Stimulated activated CD4-positive, alpha-beta T cell treated with anti-CD3 and anti-CD28 coated beads, Interleukin-4, amount 100 ng/mL, for 4 hours (primary cell): ENCODE measurements at places on chromosomes 4 and X.

GRCh38 chr4:123786163-123786915, 389.7 kb downstream of the SPRY1 start:
- no peak for DNase-seq

DNA sequence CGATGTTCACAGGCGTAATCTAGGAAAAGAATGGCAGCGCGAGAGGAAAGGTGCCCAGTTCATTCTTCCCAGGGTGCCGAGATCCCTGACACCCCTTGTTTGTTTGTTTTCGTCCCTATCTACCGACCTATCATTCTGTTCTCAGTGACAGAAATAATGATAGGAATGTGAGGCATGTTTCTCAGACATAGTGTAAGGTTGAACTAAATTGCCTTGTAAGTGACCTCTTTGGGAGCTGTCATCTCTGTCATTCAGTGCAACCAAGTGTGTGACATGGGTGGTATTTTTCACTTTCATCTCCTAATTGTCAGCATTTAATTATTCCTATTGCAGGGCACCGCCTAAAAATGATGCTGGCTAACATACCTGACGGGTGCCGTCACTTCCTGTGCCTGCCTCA, 24.4 kb downstream of the CLDN22 start:
- no peak for DNase-seq

DNA sequence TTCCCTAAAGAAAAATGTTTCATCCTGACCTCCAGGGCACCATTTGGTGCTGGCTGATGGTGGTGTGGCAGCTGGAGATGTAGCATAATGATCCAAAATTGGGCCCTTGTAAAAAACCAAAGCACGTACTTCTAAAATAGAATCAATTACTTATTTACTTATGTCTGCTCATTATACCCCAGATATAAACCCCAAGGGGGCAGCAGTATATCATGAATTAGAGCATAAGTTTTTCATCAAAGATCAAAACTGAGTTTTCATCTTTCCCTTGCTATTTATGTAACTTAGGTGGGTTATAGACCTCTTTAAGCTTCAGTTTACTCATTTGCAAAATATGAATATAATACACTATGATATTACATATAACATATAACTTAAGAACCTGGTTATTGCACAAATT, 241.1 kb downstream of the TACR3 start:
- no peak for DNase-seq

DNA sequence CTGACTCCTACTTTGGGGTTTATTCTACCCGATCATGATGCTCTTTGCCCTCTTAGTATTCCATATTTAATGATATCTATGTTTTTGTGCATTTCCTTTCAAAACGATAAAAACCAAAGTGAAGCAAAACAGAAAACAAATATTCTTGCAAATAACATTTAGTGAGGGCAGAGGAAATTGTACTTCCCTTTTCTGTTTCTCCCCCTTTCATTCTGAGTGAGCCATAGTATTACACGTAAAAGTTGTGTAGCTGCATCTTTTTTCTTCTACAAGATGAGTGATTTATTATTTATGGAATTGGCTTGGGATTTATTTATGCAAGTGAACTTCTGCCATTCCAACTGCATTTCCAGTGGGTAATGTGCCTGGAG, 109.9 kb downstream of the AFF2 start:
- DNase-seq = no peak

DNA sequence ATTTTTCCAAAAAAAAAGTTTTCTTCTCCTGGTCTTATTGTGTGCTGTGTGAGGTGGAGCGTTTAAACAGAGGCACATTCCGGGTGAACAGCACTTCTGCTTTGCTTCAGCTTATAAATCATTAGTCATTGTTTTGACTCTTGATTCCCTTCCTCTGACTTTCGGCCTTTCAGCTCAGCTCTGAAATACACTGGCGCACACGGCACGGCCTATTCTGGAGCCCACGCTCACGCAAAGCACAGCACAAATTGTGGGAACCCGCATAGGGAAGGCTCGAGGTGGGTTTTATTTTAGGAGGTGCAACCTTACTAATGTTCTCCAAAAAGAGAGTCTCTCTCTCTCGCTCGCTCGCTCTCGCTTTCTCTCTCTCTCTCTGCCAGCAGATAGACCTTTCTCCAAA, 4.0 kb downstream of the POU3F4 start:
- DNase-seq = no peak

DNA sequence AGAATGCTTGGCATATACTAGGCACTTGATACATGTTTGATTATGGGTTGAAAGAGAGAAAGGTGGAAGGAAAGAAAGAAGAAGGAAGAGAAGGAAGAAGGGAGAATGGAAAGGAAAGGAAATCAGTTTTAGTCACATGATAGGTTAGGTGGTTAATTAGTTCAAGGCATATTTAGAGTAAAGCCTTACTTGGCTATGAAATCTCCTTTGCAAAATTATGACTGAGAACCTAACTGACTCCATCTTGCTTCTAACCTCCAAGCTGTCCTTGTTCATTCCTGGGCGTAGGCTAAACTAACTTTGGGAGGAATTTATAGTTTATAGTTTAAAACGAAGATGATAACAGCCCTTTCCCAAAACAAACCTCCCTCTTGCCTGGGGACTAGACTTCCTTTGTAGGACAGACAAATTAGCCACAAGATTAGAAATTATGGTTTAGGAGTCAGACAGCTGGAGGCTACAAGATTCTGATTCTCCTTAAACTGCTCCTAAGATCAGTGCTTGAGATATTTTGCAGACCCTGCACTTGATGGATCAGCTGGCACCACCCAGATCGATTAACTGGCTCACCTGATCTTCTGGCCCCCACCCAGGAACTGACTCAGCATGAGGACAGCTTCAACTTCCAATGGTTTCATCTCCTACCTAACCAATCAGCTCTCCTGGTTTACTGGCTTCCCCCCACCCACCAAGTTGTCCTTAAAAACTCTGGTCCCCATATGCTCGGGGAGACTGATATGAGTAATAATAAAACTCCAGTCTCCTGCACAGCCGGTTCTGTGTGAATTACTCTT, 55.0 kb downstream of the TXK start:
- no peak for DNase-seq

DNA sequence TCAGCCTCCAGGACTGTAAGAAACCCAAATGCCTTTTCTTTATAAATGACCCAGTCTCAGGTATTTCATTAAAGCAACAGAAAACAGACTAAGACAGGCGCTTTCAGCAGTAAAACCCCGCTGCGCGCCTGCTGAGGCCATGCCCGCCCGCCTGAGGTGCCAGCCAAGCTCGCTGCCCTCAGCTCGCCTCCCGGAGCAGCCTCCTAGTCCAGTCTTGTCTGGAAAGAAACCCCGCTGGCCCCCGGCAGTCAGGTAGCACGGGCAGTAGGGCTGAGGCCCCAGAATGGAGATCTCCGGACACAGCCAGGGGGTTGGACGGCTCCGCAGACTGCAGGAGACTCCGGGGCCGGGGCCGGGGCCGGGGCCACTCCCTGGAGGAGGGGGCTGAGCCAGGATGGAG, 31.7 kb downstream of the ZFYVE28 start:
- DNase-seq = no peak

GRCh38 chr4:1572521-1572920, 111.6 kb downstream of the FAM53A start:
- DNase-seq = no peak

DNA sequence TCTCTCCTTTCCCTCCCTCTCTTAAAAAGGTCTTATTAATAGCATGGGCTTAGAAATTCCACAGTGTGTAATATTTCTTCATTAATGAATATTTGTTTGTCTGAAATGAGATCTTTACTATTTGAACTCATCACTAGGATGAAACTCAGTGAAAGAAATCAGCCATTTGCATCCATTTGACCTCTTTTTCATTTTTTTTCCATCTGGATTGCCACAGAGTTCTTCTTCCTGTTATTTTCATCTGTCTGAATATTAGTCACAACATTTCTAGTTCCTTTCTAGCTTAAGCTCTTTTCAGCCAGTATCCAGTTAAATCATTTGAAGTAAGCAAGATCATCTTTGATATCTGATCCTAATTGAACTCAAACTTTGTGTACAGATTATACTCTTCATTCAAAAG, 69.2 kb upstream of the PLS3 start:
- DNase-seq = no peak

- no peak for DNase-seq
Measured at GRCh38 chrX:23012162-23012561, 12.4 kb downstream of the DDX53 start.

DNA sequence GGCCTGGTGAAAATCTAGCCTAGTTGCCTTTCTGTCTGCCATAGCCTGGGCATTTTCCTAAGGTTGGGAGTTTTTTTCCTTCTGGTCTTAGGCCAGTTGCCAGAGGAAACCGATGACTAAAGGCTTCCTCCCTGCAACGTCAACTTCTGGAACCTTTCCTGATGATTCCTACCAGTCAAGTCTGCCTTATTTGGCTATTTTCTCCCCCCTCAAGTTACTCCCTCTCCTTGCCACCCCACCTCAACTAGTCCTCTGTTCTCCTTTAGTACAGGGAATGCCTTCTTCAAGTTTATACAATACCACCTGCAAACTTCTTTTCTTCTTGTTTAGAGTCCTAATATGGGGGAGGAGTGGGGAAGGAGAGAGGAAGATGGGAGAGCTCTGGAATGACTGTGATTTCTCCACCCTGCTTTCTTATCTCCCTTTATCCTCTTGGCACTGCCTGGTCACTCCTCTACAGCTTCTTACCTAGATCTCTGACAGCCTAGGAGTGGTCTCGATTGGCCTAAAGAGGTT, 10.6 kb downstream of the MSN start:
- no peak for DNase-seq

DNA sequence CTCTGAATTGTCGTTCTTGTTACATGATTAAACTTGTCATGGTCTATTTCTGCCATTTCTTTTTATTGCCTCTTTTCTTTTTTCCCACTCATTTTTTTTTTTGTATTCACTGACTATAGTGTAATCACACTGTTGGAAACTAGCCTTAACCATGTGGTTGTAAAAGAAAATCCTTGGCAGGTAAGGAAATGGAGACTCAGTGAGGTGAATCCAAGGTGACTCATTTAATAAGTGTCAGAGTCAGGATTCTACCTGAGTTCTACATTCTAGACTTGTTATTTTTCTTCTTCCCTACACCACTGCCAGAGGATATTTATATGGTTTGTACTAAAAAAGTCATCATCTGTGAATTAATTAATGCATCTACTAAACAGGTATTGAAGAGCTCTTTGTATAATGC, 152.2 kb downstream of the CBLL2 start:
- DNase-seq = no peak

DNA sequence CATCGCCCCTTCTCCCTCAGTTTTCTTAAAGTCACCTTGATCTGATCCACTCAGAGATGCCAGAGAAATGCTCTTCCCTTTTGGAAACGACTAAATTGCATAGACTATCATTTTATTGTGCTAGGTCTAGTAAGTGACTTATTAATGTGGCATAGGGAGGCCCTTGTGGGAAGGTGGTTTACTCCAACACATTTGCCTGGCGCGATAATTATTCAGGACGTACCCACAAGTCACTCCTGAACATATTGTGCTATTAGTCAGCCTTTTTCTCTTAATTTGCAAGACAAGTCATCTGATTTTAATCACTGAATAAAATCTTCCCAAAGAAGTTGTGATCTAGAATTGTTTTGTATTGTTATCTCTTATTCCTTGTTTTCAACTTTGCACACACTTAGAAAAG, 7.6 kb downstream of the ENPEP start:
- DNase-seq = no peak

GRCh38 chr4:154328030-154328429, 163.6 kb downstream of the DCHS2 start:
- no peak for DNase-seq

DNA sequence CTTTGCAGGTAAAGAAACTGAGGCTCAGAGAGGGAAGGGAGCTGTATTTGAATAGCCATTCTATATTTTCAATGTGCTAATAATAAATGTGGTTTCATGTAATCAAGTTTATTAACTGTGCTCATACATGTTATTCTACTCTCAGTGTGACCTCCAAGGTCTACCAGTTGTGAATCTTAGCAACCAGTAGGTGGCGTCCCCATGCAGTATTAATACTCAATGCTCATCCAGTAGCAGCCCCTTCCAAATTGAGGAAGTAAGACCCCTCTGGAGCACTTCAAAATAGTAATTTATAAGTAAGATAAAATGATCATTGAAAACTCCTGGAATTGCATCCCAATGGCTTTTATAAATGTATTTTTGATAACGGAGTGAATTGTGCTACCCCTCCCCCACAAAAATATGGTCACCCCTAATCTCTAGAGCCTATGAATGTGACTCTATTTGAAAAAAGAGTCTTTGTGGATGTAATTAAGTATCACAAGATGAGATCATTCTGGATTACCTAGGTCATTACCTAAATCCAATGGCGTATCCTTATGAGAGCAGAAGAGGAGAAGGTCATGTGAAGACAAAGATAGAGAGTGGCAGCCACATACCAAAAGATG, 20.4 kb upstream of the SEPSECS start:
- DNase-seq = peak; percentile 17

DNA sequence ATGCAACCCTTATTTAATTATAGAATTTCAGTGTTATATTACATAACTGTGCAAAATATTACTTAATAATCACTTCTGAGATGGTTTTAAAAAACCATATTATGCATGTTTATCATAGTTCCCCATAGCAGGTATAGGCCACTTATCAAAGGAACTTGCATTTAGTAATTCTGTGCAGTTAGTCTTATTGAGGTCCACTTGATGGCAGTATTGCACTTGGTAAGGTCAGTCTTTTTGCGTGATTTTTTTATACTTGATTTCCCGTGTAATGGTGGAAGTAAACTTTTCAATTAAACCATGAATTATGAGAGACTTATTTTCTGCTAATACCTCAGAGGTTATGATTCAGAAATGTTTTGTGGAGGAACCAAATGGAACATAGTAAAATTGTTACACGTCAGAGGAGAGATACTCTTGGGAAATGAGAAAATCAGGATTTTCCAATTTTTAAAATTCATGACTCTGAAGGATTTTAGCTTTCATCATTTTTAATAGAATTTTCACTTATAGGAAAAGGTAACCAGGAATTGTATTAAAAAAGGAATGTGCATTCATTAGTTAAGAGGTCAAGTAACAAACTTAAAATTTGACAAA, 230.0 kb downstream of the CCSER1 start:
- no peak for DNase-seq

DNA sequence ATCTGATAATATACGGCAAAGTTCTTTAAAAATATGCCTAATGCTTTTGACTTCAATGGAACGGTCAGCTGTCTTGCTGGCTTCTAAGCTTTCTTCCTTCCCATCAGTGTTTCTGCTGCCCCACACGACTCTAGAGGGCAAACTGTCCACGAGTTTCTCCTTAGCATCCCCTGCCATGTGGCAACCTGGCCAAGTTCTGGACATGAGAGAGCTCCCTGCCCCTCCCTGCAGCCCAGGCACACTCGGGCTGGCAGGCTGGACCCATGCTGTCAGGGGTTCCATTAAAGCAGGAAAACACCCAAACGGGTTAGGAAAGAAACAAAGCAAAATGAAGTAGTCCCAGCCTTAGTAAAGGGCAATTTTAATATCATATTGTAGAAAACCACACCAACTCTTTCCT, 38.8 kb downstream of the KDR start:
- no peak for DNase-seq

DNA sequence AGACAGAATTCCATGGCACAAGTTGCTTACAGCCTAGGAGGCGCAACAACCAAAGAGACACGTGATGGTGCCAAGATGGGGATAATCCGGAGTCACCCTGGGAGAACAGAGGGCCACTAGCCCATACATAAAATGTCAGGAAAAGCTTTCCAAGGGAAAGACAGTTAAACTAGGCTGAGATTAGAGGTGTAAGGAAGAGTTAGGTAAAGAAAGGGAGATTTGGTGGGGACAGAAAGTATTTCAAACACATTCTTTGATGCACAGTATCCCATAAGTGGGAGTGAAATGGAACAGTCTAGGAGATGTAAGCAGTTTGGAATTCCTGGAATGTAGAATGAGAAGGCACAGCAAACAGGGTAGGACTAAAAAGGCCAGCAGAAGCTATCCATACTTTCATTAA, 860.9 kb upstream of the LCORL start:
- no peak for DNase-seq
